ENCODE measurements at places on chromosomes 6 and 20.

DNA sequence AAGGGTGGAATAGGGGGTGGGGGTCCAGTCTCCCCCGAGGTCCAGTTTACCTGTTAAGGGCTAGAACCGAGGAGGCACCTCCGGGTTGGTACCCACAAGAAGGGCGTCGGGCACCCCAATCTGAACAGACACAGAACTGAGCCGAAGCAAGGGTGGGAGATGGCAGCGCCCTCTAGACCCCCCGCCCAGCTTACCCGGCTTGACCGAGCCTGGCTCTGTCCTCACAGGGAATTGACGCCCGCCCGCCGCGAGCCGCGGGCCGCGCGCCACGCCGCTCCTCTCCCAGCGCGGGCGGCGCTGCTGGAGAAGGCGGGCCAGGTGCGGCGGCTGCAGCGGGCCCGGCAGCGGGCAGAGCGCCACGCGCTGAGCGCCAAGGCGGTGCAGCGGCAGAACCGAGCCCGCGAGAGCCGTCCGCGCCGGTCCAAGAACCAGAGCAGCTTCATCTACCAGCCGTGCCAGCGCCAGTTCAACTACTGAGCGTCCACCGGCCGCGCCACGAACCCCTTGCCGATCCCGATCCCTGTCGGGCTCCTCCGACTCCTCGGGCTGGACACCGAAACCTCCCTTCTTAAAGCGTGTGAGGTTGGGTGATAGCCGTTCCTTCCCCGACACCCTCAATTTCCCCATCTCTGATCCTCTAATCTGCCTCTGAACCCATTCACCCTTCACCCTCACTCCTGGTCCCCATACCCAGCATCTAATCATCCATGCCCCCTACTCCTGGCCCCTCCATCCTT is 5.9 kb downstream of the TP53INP2 start:
- peak; percentile 94 for DNase-seq

DNA sequence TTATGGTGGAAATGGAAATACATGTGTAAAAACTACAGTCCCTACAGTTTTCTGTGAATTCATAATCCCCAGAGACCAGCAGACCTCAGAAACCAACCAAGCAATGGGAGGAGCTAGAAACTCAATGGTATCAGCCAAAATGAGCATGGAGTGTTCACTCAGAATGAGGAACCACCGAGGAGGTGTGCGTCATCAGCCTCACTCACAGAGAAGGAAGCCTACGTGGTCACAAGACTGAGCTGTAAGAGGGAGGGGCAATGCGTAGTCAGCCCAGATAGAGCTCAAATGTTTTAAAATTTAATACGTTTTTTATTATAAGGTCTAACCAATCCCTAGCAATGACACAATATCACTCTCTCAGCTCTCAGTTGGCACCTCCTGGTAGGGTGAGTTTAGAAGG is 17.4 kb downstream of the MYLK4 start:
- no peak for DNase-seq

DNA sequence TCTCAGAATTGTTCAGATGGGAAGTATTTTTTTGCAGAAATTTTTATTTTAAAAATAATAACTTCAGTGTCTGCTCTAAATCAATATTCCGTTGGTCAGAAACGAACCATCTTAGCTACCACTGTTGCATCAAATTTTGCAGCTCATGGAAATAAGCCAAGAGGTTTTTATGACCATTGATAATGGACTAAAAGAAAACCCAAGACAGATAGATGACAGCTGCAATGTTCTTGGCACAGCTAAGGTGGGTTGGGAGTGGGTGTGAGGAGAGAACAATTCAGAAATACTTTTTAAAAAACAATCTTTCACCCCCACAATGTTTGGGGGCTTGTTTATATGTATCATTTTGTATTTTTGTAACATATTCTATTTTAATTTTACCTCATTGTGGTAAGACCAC is 121.1 kb downstream of the PDE7B start:
- no peak for DNase-seq

DNA sequence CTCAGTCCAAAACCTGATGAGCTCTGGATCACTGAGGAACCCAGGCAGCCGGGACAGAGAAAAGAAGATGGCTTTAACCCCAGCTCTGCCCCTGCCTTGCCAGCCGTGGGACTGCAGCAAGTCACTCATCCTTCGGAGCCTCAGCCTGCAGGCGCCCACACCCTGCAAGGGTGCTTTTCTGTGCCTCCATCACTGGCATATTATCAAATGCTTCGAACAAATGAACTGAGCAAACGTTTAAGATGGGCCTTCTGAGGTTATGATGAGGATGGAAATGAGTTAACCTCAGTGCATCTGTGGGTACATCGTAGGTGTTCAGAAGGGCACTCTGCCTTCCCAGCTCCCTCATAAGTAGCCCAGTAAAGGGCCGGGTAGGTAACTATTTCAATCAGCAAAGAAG is 79.0 kb downstream of the NFATC2 start:
- no peak for DNase-seq

GRCh38 chr6:138546733-138547185 is 47.5 kb upstream of the NHSL1 start:
- DNase-seq: no peak
